ENCODE measurements at places on chromosomes 12 and 14.

DNA sequence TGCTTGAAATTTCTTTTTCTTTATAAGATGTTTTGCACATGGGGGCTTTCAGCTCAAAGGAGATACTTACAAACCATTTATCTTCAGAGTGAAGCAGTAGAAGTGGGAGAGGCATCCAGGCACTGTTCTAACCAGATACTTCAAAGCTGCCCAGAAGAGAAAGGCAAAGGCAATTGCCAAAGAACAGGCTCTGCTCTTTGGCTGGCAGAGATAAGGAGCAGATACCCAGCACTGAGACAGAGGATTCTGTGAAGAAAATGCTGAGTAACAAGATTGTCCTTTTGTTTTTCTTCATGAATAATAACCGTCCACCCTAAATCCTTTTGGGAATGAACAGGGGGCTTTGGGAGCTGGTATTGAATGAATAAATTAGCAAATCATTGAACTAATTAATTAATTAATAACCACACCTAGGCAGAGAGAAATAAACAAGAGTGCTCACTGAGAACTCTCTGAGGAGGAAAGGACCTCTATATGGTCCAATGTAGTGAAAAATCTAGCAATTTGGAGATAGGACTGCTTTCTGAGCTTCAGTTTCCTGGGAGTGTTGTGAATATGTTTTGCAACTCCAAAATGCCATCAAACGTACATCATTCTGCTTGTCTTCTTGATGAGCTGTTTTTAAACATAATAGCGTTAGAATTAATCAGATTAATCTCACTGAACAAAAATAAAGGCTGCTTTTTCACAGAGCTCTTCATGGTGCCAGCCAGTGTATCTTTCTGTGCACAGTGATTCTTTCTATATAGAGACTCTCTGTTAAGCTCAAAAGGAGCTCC, 192.8 kb upstream of the AMIGO2 start:
- DNase-seq: no peak

- DNase-seq: no peak
These were observed 677.7 kb downstream of the TMEM121 start for GRCh38 chr14:106204063-106204462.

DNA sequence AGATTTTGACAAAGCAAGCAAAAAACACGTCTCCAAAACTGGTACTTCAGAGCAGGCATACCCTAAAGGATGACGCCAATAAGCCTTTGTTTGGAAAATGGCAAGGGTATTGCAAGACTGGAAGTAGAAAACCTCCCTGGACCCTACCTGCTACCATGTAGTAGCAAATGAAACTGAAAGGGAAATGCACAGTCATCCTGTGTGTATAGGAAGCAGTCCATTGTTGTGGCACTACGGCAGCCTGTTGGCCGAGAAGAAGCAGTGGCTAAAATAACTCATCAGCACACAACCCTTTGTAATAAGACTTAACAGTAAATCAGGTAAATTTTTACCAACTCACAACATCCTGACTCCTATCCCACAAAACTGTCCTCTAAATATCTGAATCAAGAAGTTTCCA, 386.4 kb downstream of the RGS6 start:
- DNase-seq: no peak

- DNase-seq: no peak
These were observed 1.2 kb downstream of the FLRT2 start for GRCh38 chr14:85531141-85531586.

GRCh38 chr12:132571051-132571450, 39.3 kb downstream of the LRCOL1 start:
- DNase-seq: no peak

- no peak for DNase-seq
These were observed 155.7 kb downstream of the DPF3 start for GRCh38 chr14:72738161-72738611.

DNA sequence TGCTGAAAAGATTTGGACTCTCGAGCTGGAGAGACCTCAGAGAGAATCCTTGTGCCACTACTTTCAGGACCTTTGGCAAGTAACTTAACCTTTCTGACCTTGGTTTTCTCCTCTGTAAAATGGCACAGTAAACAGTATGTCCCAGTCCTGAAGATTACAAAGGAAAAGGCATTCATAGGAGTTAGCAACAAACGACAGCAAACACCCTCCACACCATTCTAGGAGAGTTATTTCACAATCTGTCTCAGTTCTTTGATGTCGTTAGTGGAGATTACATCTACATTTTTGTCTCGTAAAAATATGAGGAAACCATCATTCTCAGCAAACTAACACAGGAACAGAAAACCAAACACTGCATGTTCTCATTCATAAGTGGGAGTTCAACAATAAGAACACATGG, 205.7 kb downstream of the ITPR2 start:
- no peak for DNase-seq

DNA sequence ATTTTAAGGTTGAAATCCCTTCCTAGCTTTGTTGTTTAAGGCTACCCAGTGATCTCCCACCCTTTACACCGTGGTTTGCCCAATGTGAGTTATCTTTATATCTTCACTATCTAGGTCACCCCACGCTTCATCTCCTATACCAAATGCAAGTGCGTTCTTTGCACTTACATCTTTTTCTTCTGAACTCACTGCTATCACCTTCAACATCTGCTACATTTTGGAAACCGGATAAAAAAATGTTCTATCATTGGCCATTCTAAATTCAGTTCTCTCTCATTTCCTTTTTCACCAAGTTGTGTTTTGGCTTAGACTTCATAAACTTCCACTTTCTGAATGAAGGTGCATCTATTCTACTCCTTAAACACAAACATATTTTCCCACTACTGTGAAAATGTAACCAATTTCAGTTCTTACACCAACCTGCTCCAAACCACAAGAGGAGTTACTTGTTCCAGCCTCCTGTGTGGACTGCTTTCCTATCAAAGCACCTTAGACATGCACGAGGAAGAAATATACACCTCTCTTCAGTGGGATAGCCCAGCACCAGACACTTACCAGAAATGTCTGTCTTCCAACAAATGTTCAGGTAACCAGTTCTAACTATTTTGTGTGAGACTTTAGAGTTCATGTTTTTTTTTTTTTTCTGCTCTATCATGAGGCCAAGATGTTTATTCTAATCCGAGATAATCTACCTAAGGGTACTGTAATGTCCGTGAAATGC, 21.9 kb downstream of the CLEC9A start:
- DNase-seq: no peak

DNA sequence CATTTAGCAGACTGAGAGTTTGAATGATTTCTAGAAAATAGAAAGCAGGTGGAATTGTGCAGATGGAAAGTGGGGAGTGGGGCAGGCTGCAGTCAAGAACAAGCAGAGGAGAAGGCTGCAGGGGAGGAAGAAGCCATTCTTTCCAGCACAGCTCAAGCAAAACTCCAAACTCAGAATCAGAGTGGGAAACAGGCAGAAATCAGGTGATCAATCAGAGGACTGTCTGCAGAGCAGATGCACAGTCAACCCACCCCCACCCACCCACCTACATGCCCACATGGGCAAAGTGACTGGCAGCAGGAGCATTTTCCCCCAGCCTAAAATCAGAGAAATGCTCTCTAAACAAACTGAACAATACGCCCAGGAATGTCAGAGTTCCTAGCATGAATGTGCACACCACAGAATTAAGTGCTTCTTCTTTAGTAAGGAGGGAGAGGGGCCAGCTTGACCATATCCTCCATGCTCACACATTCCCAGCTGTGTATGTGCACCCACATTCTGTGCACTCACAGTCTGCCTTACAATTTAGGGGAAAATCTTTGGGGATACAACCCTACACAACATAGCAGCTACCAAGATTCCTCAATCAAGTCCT, 194.1 kb upstream of the PLEKHA5 start:
- DNase-seq: no peak

DNA sequence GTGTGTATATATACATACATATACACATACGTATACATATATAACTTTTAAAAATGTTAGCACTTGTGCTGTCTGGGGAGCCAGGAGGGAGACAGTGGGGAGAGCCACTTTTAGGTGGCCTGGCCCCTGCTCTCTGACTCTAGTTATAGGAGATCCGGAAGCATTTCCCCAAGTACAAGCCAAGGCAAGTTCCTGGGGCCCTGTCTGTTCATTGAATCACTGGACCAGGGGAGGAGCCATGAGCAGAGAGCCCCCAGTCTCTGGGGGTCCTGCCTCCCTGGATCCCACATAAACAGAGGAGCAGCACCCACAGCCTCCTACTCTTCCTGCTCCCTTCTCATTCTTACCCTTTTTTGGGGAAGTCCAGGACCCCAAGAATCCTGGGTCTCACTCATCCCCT, 45.4 kb upstream of the TMED10 start:
- no peak for DNase-seq

- no peak for DNase-seq
These were observed 32.0 kb upstream of the CFAP54 start for GRCh38 chr12:96457191-96457930.

DNA sequence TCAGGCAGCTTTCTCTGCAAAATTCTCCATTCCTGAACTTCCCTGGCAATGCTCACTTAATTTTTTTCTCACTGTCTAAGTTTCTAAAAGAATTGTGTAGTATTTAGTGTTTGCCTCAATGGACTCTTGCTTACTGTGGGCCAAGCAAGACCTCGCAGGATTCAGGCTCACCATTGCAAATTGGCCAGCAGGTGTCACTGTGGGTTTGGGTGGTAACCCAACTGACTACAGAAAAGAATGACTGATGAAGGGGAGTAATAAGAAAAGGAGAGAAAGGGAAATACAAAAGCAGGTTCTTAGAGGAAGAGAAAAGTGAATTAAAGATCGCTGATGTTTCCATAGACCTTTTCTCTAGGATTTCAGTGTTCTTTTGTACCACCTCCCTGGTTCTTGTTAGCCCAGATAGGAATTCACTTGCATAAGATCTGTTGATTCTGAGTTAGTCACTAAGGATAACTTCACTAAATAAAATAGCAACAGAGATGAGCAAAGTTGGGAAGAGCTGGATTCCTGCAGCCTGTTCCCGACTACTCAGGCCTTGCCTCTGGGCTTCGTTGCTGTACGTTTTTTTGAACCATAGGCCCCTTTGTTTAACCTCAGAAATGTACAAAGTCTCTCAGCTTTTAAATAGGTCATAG, 386.5 kb upstream of the DDHD1 start:
- DNase-seq: peak; percentile 66

DNA sequence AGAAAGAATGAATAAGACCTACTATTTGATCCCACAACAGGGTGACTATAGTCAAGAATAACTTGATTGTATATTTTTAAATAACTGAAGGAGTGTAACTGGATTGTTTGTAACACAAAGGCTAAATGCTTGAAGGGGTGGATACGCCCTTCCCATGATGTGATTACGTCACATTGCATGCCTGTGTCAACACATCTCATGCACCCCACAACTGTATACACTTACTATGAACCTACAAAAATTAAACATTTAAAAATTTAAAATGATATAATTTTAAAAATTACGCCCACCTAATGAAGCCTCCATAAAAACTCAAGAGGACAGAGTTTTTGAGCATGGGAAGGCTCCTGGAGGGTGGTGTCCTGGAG, 94.5 kb downstream of the SCARB1 start:
- DNase-seq: no peak

GRCh38 chr12:102487226-102487625, 6.9 kb upstream of the IGF1 start:
- DNase-seq: no peak

DNA sequence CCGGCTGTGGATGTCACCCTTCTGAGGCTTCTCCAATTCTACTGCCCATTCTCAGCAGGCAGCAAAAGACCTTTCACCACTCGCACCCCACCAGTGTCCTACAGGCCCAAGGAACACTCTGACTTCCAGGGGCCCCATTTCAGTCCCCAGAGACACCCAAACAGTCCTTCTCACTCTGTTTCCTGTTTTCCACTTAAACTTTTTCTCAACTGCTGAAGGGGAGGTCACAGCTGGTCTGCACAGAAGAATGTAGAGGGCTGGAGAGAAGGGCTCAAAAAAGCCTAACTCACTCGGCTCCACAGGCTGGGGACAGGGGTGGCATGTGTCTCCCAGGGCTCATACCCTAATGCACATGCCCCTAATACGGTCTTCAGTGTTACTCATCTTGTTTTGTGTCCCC, 4.2 kb upstream of the DTX1 start:
- DNase-seq: no peak

DNA sequence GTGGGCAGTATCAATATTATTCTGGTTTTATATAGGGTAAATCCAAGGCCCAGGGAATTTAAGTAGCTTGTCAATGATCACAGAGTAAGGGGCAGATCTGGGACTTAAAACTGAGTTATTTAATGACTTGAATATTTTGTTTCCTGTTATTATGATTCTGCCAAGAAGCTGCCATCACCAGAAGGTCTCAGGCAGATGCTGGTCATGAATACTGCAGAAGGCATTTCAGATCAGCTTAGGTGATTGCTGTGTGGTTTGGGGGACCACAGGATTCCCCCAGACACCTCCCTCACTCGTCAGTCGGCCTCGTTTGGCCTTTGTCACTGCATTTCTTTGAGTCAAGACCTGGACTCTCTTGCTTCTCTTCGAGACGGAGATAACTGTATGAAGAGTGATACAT, 47.7 kb upstream of the EVL start:
- no peak for DNase-seq

GRCh38 chr12:126747530-126748149, 1519.3 kb upstream of the TMEM132C start:
- DNase-seq: peak; percentile 62

DNA sequence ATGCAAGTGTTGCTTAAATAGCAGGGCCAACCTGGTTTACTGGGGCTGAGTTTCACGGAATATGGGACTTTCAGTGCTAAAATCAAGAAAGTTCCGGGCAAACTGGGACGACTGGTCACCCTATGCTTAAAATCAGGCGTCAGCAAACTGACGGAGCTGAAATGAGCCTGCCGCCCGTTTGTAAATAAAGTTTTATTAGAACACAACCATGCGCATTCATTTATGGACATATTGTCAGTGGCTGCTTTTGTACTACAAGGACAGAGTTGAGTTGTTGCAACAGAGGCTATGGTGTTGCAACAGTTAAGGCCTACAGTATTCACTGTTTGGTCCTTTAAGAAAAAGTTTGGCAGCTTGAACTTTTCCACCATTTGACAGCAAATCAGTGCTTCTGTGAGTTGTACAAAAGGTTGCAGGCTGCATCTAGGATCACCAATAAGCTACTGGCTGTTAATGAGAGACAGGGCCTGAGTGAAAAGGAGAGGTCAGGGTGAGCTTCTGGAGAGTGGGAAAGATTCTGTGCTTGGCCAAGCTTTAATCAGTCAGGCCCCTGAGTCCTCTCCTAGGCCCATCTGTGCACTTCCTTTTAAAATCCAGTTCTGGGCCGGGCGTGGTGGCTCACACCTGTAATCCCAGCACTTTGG, 13.3 kb downstream of the SELPLG start:
- DNase-seq: no peak

- DNase-seq: no peak
These were observed 10.1 kb upstream of the MANSC4 start for GRCh38 chr12:27790179-27790578.

Data from HEK293T (cell line).